Lower lobe of right lung (tissue), 2 donors: ENCODE measurements at places on chromosomes 12 and 14.

- DNase-seq: no peak
Observed at GRCh38 chr12:7868391-7868790, 4.3 kb downstream of the SLC2A14 start.

- DNase-seq: no peak
Observed at GRCh38 chr14:80615831-80616230, 325.7 kb downstream of the CEP128 start.

- no peak for DNase-seq
Observed at GRCh38 chr14:54094765-54095164, 138.1 kb upstream of the BMP4 start.

GRCh38 chr12:104551313-104551931, 94.7 kb downstream of the CHST11 start:
- no peak for DNase-seq

GRCh38 chr14:37061697-37062096, 110.7 kb downstream of the SLC25A21 start:
- no peak for DNase-seq

- no peak for DNase-seq
Observed at GRCh38 chr14:34501004-34501580, 38.4 kb downstream of the EAPP start.

GRCh38 chr14:22311636-22312035, 277.4 kb downstream of the DAD1 start:
- no peak for DNase-seq

DNA sequence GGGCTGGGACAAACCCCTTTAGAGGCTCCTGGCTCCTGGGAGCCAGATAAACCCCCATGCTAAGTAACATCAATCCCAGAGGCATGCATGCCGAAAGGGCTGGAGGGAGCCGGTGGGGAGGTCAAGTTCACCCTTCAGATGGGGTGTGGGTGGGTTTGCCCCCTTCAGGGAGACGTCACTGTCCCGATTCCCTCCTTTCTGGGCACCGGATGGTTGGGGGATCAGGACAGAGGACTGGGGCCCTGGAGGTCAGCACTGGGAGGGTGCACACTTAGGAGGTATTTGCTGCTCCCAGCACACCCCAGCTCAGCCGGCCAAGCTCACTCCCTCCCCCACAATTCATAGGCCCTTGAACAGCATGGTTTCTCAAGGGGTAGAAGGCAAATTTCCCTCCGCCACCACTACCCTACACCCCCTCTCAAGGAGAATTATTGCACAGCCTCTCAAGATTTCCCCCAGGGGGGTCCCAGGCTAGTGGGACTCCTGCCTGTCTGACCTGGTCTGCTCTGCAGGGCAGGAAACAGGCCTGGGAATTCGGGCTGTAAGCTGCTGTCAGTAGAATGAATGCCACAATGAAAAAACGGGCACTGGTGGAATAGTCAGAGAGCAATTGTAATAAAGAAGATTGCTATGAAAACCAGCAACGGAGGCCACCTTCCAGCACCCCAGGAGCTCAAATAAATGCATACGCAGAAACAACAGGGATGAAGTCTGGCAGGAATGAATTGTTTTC, 63.5 kb downstream of the GALNT16 start:
- DNase-seq: no peak

DNA sequence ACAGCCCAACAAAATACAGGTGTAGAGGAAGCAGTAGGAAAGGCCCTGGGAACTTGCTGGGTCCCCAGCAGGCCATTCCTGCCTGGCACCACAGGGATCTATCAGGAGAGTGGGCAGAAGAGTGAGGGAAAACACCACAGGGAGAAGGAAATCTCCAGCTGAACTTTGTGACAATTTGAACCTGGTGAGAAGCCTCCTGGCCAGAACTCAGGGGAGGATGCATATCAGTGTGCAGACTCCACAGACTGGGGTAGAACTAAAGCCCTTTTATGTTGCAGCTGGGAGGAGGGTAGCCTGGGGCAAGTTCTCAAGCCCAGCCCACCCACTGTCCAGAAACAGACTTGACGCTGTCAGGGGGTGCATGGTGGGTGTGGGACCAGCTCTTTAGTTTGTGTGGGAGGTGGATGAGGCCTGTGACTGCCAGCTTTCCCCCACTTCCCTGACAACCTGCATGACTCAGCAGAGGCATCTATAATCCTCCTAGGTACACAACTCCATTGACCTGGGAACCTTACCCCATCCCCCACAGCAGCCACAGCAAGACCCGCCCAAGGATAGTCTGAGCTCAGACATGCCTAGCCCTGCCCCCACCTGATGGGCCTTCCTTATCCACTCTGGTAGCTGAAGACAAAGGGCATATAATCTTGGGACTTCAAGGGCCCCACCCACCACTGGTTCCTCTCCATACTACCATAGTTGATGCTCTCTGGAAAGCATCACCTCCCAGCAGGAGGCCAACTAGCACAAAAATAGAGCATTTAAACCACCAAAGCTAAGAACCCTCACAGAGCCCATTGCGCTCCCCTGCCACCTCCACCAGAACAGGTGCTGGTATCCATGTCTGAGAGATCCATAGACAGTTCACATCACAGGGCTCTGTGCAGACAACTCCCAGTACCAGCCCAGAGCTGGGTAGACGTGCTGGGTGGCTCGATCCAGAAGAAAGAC, 28.9 kb downstream of the PNN start:
- no peak for DNase-seq

DNA sequence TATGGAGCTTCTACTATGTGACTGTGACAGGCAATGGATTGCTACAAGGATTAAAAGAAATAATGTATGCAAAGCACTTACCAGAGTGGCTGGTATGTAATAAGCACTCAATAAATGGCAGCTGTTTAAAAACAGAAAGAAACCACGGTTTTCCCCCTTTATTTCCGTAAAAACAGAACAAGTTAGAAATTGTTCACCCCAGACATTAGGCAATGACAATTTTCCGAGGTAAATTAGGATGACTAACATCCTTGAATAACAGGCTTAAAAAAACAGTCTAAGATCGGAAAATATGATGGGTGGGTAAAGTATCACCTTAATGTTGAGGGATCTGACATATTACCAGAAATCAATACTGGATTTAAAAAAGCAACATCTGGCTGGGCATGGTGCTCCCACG, 20.9 kb upstream of the CNIH1 start:
- no peak for DNase-seq

GRCh38 chr14:105135700-105136395, 32.7 kb downstream of the JAG2 start:
- no peak for DNase-seq

- DNase-seq: no peak
Observed at GRCh38 chr12:66708704-66709456, 30.0 kb upstream of the GRIP1 start.

- DNase-seq: no peak
Observed at GRCh38 chr12:49934505-49934904, 16.0 kb upstream of the AQP2 start.

DNA sequence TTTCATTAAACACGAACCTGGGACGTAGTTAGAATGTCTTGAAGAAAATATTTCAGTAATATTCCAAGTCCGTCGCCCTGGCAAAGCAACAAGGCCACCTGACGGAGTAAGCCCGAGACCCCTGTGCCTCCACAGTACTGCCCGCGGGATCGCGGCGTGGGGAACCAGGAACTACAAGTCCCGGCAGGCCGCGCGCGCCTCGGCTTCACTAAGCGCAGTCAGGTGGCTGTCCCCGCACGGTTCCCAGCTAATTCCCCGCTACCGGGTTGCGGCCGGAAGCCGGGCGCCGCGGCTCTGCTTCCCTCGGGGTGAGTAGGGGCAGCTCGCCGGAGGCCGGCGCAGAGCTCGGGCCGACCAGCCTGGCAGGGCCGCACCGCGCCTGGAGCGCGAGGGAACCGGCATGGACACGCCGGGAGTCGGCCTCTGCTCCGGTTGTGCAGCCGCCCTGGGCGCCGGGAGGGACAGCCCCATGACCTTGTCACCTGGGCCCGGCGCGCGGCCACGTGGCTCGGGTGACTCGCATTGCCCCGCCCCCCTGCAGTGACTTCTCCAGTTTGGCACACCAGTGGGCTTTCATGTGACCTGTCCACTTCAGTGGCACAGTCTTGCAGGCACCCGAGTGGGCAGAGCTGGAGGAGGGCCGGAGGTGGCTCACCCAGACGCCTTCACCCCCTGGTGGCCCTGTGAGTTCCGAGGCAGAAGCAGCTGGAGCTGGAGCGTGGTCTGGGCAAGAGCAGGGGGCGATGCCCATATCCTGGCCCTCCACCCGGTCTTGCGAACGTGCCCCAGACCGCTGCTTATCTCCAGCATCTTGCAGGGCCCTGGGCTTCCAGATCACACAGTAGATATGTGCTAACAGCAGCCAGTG, at the start of gene ADCK1:
ADCK1 (plus strand) TSS at position 247 of the 868 bp plus-strand sequence. CDS start 18,870 bp downstream, outside the sequence.
- peak; percentile 95 for DNase-seq

DNA sequence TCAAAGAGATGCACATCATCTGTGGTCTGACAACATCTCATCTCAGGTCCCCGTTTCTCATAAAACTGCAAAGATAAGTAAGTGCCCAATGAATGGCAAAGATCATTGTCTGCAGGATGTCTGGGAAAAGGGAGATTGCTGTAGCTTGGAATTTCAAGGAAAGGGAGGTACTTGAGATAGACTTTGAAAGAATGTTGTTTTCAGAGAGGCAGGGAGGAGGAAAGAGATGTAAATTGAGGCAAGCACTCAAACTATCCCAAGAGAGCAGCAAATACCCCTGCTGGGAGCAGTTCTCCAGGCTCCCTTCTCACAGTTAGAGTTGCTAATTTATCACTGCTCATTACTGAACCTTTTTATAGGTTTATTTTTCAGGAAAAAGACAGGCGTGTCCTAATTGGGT, 107.1 kb downstream of the MYRFL start:
- no peak for DNase-seq

DNA sequence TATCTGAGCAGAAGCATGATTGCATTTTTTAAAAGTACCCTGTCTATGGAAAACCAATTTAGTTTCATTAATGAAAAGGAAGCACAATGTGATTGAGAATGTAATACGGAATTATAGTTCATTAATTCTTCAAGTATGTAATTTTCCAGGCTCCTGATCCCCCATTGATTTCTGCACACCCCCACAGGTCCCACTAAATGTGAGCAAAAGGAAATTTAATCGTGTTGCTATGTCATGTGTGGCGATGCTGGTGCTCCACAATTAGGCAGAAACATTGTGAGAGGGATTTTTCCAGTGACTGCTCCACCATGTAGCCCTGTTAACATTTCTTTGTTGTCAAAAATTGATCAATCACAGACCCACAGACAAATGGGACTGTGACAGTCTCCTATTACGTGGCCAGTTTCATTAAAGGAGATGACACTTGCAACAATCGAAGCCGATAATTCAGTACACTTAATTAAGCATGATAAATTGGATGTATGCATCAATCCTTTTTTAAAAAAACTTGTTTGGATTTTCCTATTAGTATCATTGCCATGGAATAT, 306.0 kb downstream of the NELL2 start:
- no peak for DNase-seq

- no peak for DNase-seq
Observed at GRCh38 chr14:32509632-32510187, 180.6 kb downstream of the AKAP6 start.

DNA sequence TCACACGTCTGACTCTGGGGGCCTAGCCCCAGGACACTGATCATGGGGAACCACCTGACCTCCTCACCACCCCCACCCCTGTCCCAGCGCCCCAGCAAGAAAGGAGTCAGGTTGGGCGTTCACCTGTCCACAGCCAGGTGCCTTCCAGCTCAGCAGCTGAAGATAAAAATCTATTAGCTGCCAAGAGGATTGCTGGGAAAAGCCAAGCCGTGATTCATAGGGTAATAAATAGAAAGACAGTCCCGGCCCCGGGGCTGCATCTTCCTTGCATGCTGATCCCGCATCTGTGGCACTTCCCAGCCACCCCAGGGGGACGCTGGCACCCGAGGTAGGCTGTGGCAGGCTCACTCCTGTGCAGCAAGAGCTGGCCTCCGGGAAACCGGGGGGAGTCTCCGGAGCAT, 70.2 kb upstream of the NCOR2 start:
- no peak for DNase-seq

DNA sequence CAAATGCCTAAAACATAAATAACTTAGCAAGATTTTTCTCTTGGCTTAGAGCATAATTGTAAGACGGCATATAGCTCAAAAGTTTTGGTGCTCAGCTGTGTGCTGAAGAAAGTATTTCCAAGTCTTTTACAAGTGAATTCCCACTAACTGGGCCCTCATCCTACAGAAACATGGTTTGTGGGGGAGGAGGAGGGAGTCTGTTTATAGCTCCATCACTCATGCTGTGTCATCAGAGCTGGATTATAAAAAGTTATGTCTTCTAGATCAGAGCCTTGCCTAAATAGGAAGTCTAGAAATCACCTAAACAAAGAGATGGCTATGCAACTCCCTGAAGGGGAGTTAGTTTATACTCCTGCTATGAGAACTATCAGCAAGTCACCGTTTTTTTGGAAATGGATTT, 65.9 kb upstream of the OTOGL start:
- DNase-seq: no peak

DNA sequence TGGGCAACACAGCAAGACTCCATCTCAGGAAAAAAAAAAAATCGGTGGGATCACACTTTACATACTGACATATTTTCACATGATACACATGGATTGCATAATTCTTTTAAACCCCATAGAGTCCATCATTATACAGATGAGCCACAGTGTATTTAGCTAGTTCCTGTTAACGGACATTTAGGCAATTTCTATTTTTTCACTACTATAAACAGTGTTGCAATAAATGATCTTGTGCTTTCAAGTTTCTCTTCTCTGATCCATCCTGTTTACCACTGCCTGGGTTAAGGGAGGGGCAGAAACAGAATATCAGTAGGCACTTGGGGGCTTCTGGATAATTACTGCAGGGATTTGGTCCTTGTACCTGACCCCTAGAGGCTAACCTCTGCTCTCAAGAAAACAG, 43.4 kb upstream of the SPTLC2 start:
- no peak for DNase-seq

DNA sequence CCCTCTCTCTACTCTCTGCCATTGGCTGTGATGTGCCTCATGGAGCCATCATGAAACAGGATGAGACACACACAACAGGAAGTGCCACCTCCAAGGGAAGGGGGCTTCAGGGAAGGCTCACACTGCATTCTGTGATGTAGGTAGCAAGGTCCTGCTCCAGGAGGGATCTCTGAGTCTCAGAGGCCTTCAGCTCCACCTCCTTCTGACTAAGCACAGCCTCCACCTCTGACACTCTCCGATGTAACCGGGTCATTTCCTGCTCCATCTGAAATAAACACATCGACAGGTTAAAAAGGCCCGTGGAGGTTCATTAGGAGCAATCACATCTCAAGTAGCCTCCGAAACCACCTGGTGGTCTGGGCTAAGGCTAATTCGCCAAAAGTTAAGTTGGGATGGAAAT, 93.3 kb downstream of the CIT start:
- no peak for DNase-seq

DNA sequence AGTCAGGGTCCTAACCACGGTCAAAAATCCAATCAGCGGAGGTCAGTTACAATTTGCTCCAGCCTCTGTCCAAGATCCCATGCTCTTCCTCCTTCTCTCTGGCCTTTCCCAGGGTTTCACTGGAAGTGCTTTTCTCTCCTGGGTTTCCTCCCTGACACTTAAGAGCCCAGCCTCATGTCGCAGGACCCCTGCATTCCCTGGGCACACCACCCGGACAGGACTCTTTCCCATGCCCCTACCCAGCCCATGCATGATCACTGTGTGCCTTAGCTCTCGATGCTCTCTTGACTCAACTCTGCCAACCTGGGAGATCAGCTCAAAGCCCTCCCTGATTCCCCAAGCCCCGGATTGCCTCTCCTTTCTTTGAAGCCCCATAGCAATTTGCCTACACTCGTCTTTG, 15.5 kb upstream of the TAC3 start:
- no peak for DNase-seq

- no peak for DNase-seq
Observed at GRCh38 chr12:73053893-73054292, 781.7 kb downstream of the TRHDE start.

- no peak for DNase-seq
Observed at GRCh38 chr12:9721394-9722092, 11.4 kb downstream of the CLECL1 start.

GRCh38 chr14:22472935-22473854, 115.8 kb downstream of the DAD1 start:
- no peak for DNase-seq
